NAMALWA (cell line): ENCODE measurements at places on chromosomes 2 and 18.

DNA sequence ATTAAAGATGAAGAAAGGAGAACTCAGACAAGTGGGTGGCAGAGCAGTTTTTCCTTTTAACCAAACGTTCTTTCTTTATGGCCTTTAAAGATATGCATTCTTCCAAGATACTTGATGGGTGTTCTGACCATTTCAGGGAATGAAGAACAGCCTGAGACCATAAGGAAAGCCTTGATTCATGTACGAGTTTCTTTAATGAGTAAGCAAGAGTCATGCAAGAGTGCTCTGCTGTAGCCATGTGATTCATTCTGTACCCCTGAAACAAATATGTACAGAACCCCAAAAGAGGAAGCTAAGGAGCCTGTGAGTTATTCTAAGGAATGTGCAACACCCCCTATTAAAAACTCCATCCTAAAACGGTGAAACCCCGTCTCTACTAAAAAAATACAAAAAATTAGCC lies 372.8 kb downstream of the MTX2 start:
- no peak for DNase-seq

DNA sequence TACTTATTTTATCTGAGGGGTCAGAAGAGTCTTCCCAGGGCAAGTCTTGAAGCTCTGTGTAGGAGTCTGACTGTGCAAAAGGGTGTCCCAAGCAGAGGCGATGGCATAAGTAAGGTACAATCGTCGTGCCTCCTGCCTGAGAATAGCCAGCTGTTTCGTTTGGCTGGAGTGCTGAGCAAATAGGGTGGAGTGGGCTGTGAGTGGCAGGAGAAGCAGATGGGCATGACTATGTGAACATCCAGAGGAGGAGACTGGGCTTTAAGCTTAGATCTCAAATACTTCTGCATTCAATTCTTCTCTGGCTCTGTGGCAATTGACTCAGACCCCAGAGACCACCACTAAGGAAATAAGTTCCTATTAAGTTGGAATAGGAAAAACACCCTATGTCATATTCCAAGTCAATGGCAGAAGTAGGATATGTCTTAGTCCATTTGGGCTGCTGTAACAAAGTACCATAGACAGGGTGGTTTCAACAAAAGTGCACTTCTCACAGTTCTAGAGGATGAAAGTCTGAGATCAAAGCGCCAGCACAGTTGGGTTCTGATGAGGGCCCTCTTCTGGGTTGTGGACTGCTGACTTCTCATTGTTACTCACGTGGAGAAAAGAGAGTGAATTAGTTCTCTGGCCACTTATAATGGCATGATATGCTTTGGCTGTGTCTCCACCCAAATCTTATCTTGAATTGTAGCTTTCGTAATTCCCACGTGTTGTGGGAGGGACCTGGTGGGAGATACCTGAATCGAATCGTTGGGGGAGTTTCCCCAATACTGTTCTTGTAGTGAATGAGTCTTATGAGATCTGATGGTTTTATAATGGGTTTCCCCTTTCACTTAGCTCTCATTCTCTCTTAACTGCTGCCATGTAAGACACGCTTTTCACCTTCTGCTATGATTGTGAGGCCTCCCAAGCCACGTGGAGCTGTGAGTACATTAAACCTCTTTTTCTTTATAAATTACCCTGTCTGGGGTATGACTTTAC lies 120.2 kb downstream of the LPIN1 start:
- no peak for DNase-seq

GRCh38 chr2:233565685-233566140 lies 869 bp downstream of the USP40 start:
- DNase-seq = no peak

DNA sequence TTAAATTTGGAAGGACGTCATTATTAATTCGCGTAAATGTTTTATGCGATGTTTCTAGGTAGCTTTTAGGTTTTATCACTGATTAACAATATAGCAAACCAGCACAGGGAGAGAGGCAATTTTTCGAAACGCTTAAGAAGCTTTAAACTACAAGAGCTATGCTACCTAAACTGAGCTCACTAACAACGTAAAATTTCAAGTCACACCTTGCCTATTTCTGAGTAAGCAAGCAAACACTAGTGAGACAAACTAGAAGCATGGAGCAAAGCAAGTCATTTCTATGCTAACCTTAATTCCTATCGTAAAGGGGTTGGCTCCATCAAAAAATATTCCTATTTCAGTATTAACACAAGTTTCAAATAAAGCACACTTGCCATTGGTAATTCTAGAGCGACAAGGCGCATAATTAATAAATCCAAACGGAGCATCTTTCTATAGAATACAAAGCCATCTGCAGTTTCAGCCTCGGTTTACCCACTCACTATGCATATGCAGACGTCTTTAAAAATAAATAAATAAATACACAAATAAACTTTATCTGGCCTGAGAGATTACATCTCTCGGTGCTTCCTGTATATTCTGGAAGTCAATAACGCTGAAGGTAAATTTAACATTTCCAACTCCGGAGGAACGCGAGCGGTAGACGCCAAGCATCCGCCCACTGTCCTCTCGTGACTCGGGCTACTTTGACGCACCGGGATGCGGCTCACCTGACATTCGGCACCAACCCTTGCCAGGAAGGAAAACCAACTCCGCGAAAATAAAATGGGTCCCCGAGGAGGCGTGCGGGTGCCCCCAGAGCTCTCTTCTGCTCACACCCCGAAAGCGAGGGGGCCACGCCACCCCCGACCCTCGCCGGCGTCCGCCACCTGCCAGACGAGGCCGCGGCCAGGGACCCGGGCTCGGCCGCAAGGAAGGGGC lies 947 bp downstream of the ITSN2 start:
- DNase-seq = peak; percentile 46

DNA sequence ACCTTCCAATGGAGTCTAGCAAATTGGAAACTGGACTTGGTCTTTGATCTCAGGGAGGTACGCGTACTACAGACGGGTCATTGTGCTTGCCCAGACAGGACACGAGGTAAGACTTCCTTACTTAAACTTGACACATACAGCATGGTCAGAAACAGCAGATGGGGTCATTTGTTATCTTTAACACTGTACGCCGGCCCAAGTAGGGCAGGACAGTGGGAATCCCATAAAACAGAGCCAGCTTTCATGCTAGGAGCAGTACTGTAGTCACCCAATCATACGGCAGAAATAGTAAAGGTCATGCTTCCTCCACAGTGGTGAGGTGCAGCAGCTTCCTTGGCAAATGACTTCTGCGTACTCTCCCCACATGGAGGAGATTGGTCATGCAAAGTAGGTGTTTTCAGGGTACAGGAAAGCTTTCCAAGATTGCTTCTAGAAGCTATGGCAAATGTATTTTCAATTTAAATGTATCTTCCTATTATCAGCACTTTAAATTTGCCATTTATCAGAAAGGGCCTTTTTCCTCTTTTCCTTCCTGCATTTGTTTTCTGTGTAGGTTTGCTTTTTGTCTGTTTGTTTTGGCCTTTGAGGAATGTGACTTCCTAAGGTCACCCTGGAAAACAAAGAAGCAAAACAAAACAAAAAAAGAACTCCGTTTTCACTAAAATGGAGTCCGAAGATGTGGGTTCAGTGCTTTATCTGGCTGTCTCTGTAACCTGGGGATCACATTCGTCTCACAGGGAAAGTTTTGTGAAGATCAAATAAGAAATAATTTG lies 74.0 kb upstream of the DSG1 start:
- DNase-seq = no peak

DNA sequence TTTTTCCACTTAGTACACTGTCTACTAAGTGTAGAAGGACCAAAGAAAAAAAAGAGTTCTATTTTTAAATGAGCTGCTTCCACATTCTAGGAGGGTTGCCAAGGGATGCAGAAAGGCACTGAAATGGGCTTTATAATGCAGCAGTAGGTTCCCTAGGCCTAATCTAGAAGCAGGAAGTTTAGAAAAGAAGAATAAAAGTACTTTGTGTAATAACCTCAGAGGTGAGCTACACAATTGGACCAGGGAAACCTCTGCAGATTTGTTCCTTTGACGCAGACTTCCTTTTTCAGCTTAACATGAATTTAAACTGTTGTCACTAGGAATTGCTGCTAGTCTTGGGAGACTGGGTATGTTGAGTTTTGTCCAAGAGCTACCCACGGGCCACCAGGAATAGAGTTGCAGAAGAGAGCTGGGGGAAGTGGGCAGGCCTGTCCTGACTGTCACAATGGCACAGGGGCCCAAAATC lies 34.6 kb upstream of the RAB1A start:
- no peak for DNase-seq

- DNase-seq = no peak
These were observed 65.7 kb downstream of the FMNL2 start for GRCh38 chr2:152400607-152401214.

DNA sequence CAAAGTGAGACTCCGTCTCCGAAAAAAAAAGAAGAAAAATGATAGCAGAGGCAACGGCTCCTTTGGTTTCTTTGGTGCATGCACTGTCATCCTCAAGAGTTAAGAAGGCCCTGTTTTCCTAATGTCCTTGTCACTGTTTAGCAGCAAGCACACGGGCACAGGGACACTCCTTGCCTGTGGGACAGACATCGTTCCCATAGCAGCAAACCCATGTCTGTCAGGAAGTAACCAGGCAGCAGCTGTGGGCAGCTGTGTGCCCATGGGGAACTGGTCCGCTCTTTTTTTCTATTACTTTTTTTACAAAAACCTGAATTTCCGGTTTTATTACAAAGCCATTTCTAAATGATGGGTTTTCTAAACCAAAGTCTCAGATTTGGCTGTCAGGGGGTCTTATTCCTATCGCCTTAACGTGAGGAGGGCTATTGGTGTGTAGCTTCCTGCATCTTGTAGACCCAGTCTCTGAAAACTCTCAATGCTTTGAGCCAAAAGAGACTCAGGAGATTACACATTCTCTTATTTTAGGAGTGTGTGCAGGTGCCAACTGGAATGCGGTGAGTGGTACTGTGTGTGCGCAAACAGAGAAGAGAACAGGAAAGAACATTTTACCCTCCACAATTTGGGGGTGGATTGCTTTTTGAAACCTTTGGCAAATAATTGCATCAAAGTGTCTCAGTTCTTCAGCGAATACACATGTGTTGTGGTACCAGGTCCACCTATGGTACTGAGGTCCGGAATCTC lies 109.6 kb downstream of the COLEC12 start:
- no peak for DNase-seq
